ENCODE measurements at places on chromosomes 11 and 22.

GRCh38 chr11:119741369-119742262 lies 12.6 kb upstream of the NECTIN1 start:
- peak; percentile 37 for DNase-seq

DNA sequence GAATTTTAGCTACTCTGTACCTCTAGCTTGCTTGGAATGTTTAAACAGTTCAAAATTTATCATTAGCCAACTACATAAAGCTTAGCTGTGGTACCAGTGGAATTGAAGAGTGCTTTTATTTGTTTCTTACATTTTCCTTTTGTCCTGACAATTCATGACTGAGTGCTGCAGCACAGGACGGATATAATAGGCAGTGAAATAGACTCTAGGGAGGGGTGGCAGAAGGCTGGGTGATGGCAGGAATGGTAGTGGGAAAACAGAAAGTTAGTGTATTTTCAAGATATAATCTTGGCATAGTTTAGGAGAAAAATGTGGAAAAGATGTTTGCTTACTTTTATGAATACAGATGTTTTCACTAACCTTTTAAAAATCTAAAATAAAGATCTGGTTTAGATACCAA lies 31.1 kb upstream of the ARHGAP32 start:
- no peak for DNase-seq

- DNase-seq, result no peak
Measured at GRCh38 chr11:111512296-111513239, at the start of gene BTG4. TSS of gene BTG4 (minus strand) at chr11:111512386. CDS start at chr11:111498776, 13,610 bp downstream.

GRCh38 chr11:66218846-66219620 lies 49.4 kb upstream of the RAB1B start:
- DNase-seq, result no peak

GRCh38 chr22:45321827-45322226 lies 12.1 kb downstream of the FAM118A start:
- no peak for DNase-seq

- DNase-seq, result no peak
Measured at GRCh38 chr11:10699072-10699471, 5.5 kb upstream of the IRAG1 start.

GRCh38 chr11:64841592-64842365 lies 2.7 kb downstream of the CDC42BPG start:
- DNase-seq, result no peak

DNA sequence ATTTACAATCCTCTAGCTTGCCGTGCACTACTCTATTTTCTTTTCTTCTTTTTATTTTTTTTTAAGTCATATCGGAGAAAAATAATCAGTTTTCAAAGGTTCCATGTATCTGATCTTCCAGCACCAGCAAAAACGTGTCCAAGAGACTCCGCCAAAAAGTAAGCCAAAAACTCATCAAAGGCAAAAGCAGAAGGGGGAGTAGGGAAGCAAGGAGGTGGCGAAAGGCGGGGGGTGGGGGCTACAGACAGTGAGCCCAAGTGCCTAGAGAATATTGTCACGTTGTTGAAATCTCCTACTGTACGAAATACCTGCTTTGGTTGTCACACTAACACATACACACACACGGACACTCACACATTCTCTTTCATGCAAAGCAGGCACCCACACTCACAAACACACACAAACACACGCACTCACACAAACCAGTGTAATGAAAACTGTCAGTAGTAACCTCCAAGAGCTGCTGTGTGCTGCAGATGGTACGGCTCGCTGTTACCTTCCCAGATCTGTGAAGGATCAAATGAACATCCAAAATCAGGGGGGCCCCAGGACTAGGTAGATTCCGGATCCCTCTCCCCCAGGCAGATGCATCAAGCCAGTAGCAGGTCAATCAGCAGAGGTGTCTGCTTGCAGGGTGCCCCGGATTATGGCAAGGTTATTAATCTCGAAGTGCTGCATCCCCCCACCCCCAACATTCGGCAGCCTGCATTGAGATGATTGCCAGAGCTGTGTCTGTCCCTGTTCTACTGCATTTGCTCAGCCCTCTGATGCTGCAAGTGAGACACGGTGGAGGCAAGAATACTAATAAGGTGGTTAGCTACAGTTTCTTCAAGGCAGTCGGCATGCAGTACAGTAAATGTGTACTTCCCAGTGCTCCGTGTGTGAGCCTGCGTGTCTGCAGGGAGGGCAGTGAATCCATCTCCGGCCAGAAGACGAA lies at the start of gene LRRC4C:
Gene LRRC4C (minus strand): TSS at position 188 of the 937 bp plus-strand sequence.
- DNase-seq, result no peak

DNA sequence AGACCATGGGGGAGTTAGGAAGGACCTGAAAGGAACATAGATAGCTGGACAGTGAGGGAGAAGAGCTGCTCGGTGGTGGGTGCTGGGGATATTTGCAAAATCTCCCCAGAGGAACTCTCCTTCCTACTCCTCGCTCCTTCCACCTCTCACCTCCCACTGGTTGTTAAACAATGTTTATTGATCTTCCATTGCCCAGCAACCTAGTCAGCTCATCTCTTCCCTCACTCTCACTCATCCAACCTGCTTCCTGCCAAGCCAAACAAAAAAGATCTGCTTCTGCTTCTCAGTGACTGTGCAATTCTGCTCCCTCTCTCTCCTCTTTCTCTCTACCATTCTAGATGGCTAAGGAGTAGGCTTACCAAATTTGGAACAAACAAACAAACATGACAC lies 115.0 kb downstream of the SLC1A2 start:
- no peak for DNase-seq

GRCh38 chr11:94638301-94638901 lies 71.2 kb downstream of the PIWIL4 start:
- no peak for DNase-seq

GRCh38 chr11:11445441-11446185 lies 92.6 kb upstream of the CSNK2A3 start:
- no peak for DNase-seq

GRCh38 chr11:46383404-46383758 lies 1.9 kb downstream of the MDK start:
- DNase-seq, result no peak

- no peak for DNase-seq
Measured at GRCh38 chr11:69976794-69977193, 101.3 kb upstream of the ANO1 start.

DNA sequence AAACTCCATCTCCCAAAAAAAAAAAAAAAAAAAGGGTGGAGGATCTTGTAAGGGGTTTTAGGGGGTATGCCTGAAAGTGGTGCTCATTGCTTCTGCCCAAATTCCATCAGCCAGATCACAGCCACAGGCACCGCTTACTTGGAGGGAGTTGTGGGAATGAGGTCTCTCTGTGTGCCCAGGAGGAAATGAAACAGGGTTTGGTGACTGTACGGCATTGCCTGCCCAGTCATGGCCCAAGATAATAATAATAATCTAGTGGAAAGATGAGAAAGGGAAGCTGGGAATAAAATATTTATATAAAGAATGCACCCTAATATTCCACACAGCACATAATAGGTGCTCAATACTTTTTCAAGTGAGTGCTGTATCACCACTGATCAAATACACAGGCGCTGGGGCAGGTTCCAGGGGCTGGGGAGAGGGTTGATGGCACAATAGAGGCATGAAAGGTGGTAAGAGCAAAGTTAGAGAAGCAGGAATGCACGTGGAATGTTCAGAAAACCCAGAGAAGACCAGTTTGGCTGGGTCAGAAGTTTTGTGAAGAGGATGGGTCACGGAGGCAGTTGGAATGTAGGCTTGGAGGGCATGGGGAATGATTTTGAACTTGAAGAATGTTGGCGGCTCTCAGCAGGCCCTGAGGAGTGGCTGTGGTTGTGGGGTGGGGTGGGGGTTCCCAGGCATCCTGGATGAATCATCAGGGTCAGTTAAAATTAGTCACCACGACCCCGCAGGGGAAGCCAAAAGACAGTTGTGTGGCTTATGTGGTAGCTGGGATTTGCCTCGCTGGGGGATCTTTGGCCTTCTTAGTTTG lies 12.5 kb upstream of the MB start:
- no peak for DNase-seq

DNA sequence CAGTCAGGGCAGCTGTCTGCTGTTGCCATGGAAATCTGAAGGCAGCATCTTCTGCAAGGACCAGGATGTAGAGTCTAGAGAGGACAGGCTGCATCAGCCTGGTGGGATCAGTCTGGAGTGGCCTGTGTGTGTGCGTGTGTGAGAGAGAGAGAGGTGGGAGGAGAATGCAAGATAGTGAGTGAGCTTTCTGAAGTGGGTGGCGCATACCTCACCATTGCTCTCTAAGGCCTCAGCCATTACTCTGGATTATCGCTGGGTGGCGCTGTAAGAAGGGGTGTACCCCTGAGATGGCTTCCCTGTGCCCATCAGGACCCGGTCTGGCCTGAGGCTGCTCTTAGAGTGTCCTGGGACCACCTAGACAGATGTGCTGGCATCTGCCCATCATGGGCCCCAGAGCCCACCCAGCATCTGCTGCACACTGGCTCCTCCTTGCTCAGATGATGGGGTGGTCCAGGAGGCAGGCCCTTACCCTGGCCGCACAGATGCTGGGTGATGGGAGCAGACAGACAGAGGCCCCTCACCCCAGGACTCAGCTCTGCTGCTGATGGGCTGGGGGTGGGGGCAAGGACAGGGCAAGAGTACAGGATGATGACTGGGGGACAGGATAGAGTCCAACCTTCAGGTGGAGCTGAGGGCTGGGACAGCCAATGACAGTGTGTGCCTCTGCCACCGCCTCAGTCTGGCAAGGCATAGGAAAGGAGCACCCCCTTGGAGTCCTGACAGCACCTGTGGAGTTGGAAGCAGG lies 25.7 kb upstream of the TUB start:
- DNase-seq, result no peak

GRCh38 chr11:82842019-82842418 lies 58.2 kb downstream of the PRCP start:
- no peak for DNase-seq

DNA sequence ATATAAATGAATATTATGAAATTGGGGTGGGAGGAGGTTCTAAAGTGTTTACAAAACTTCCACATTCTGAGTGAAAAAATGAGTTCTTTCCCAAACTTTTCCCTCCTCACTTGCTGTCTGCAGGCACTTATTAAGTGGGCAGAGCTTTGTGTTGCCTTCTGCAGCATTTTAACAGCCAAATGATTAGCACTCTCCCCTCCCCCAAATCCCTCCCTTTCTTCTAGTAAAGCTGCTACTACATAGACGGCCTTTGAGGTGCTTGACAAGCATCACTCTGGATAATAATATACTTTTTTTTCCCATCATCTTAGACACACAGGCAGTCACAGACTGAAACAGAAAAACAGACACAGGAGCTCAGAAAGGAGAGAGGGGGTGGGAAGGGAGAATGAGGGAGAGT lies 493.5 kb downstream of the DLG2 start:
- no peak for DNase-seq

- no peak for DNase-seq
Measured at GRCh38 chr11:22084564-22084963, 108.3 kb upstream of the ANO5 start.

GRCh38 chr22:45397806-45398205 lies 15.6 kb downstream of the SMC1B start:
- DNase-seq, result no peak

DNA sequence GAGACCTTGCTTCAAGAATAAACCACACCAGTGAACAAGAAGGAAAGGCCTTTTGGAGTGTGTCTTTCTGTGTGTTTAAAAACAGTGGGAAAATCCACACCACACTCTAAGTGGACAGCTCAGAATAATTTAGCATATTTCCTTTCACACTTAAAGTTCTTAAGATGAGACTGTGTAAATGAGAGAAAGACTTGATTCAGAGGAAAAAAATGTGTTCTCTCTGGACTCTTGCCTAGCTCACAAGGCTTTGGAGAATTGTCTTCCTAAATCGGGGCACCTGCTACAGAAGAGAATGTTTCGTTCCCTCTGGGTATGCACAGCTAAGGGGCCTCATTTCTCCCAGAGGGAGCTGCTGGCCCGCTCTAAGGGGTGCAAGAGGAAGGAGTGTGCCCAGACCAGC lies 28.4 kb upstream of the CRTAM start:
- DNase-seq, result no peak

DNA sequence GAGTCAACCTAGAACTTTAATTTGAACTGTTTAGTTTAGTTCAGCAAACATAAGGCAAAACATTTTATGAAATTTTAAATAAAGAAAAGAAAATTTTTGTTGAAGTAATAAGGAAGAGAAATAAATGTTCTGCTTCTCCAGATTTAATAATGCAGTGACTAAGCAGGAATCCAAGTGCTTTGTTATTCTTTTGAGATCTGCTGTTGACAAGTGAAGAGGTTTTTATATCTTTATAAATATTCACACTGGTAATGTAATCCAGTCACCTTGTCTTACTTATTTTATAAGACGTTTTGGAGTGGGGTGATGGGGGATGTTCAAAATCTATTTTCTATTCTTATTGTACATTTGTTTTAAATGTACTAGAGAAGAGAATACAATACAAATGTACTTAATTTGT lies 725.9 kb upstream of the CCDC179 start:
- no peak for DNase-seq
